ENCODE measurements at places on chromosomes 1 and 21.

GRCh38 chr1:225651872-225652728 lies 823 bp downstream of the ENAH start:
- DNase-seq = peak; percentile 62

GRCh38 chr1:226697151-226697928 lies 41.7 kb downstream of the ITPKB start:
- DNase-seq = peak; percentile 80

DNA sequence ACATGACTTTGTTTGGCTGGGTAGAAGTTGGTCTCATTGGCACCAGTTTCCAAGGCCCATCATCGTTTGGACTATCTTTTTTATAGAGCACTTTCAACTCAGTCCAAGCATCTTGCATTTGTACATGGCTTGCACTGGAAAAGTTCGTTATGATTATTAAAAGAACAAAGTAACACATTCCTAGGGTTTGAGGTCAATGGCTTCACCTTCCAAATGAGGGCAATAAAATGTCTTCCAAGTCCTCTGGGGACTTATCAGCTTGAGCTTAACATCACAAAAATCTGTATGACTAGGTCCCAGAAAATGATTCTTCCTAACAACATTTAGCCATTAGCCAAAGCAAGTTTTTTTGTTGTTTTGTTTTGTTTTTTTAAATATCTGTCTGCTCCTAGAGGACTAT lies 610.8 kb downstream of the LMO4 start:
- no peak for DNase-seq

DNA sequence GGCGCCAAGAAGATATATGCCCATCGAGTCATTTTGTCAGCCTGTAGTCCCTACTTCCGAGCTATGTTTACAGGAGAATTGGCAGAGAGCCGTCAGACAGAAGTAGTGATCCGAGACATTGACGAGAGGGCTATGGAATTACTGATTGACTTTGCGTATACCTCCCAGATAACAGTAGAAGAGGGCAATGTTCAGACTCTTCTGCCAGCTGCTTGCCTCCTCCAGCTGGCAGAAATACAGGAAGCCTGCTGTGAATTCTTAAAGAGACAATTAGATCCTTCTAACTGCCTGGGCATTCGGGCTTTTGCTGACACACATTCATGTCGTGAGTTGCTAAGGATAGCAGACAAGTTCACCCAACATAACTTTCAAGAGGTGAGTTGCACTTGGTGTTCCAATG lies 19.1 kb downstream of the KLHL20 start:
- no peak for DNase-seq

- no peak for DNase-seq
These were observed 45.0 kb downstream of the VAV3 start for GRCh38 chr1:107919953-107920352.

DNA sequence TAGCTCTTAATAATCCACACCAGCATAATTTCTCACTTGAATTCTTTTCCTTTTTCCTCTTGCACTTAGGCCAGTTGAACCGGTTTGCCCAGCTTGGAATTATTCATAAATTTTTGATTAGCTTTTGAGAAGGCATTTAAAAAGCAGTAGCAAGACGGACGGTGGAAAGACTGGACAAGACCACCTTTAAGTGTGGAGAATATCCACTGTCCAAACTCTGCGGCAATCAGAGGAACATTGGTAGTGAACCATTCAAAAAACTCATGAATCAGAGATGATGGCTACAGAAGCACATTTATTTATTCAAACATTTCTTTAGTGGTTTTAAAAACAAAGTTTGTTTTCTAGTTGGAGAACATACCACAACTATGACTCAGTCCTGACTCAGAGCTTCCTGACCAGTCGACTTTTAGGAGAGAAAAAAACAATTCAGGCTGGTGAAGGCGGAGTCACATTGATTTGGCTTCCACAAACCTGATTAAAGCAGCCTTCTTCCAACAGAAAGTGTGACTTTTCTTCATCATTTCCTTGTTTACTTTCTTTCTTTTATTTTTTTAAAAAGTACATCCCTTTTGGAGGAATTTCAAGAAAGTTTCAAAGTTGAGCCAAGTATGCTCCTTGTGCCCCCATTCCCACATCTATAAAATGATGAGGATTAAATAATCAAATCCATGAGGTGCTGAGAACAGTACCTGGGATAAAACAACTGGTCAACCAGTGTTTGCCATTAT lies 128.8 kb downstream of the ADSS2 start:
- peak; percentile 94 for DNase-seq

DNA sequence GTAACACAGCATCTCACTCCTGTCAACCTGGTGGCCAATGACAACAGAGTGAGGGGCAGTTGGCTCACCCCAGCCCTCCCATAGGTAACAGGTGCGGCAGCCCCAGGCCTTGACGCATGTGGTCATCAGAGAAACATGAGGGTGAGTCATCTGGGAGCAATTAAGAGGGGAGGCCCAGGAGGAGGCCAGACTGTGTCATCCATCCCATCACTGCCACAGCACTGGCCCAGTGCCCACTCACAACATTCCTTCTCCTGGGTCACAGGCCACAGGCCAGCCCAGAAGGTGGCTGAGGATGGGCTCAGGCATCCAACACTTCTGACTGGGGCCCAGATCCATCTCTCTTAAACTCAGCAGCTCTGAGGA lies 17.1 kb downstream of the TEX35 start:
- peak; percentile 36 for DNase-seq

GRCh38 chr1:38789498-38790169 lies 69.9 kb downstream of the RRAGC start:
- no peak for DNase-seq

DNA sequence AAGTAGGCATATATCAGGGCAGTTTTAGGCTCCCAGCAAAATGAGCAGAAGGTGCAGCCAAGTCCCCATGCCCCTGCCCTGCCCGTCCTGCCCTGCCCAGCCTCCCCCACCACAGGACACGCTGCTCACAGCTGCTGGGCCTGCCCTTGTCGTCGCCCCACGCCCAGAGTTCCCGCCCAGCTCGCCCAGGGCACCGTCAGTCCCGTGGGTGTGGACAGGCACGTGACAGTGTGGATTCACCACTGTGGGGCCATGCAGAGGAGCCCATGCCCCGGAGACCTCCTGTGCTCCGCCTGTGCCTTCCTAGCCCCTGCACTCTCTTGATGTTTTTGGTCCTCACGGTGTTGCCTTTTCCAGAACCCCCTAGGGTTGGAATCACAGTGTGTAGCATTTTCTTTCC lies 7.0 kb downstream of the FAAP20 start:
- no peak for DNase-seq

DNA sequence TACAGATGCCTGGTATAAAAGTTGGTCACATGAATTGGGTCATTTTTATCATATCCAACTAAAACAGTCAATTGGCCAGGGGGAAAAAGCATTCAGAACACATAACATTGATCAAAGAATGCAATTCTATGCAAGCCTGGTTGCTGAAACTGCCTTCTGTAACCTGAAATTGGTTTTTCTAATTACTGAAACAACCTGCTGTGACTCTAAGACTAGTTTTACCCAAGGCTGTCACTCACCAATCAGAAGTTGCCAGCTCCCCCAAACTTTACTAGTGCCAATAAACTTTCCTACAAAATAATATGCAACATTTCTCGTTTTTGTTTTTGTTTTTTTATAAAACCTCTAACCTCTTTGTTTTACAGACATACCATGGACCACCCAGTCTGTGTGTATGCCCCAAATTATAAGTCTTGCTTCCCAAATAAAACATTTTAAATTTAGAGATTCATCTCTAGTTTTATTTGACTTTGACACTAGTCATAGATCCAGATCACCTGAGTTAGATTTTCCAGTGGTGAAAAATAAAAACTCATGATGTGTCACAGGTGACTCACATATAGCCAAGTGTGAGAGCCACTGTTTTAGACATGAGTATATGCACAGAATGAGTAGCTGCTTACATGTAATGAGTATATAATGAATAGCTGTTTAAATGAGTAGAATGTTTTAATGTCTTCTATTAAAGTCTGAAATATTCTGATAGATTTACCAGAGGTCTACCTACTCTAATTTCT lies 64.2 kb upstream of the CR2 start:
- no peak for DNase-seq

DNA sequence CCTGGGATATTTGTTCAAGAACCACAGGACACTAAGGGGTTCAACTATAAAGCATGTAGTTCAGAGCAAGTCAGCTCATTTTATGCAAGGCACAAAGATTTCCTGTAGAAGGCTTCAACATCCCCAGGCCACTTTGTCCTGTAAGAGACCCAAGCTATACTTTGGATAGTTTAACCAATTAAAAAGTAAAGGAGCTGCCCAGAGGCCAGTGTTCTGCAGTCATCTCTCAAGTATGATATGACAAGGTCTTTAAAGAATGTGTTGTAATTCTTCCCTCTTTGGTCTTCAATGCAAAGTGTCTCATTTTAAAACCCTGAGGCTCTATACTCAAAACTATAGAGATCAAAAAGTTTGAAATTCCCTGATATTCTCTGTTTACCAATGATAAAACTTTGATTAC lies 34.1 kb downstream of the KRTAP20-3 start:
- no peak for DNase-seq

DNA sequence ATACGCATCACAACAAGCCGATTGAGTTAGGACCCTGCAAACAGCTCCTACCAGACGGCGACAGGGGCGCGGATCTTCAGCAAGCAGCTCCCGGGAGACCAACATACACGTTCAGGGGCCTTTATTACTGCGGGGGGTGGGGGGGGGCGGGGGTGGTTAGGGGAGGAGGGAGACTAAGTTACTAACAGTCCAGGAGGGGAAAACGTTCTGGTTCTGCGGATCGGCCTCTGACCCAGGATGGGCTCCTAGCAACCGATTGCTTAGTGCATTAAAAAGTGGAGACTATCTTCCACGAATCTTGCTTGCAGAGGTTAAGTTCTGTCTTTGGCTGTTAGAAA lies 162.0 kb downstream of the RUNX1 start:
- DNase-seq = peak; percentile 48

- no peak for DNase-seq
These were observed 81.1 kb upstream of the SPATA6 start for GRCh38 chr1:48552903-48553606.

GRCh38 chr1:12369258-12369657 lies 139.4 kb downstream of the VPS13D start:
- DNase-seq = no peak

GRCh38 chr1:111706921-111707320 lies 32.3 kb downstream of the INKA2 start:
- peak; percentile 57 for DNase-seq

- DNase-seq = no peak
These were observed 186.4 kb downstream of the HMCN1 start for GRCh38 chr1:185920602-185921001.

GRCh38 chr1:78728359-78728758 lies 78.7 kb downstream of the IFI44 start:
- no peak for DNase-seq

DNA sequence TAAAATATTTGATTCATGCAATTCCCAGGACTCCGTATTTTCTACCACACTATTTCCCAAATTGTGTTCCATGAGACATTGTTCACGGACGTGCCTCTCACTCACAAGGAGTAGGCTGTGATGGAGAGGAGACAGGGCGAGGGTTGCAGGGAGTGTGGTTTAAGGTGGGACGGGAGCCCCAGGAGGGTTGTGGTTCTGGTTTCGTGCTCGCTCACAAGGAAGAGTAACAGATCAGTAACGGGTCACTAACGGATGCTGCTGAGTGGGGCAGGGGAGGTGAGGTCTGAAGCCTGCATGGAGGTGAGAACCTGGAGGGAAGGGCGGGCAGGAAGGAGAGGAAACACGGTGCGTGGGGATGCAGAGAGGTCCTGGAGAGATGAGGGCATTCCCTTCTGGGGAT lies 28.8 kb downstream of the TFF3 start:
- no peak for DNase-seq

GRCh38 chr1:151370211-151370911 lies 2.1 kb downstream of the SELENBP1 start:
- DNase-seq = no peak

GRCh38 chr1:101175886-101176285 lies 60.9 kb upstream of the S1PR1 start:
- peak; percentile 15 for DNase-seq

DNA sequence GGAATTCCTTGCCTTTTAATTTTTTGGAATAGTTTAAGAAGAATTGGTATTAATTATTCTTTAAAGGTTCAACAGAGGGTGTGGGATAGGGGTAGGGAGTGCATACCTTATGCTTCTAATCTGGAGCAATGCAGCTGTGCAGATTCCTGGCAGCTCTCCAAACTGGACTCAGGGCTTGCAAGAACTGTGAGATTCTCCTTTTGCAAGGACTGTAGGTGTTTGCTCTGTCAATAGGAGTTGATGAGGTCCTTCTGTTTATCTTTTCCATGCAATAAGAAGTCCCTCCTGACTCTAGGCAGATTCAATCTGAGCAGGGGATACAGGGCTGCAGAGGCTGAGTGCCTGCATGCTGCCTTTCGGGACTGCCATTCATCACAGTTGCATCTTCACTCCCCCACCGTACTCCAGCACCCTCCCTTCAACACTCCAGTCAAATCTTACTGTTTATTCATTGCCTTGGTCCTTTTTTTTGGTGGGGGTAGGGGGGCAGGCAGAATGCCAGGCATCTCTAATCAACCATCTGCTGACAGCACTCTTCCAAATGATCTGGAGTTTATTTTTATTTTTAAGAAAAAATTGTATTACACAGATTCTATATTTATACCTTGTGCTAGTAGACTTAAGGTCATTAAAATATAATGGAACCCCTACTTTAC lies 122.3 kb downstream of the DISC1 start:
- DNase-seq = peak; percentile 10

DNA sequence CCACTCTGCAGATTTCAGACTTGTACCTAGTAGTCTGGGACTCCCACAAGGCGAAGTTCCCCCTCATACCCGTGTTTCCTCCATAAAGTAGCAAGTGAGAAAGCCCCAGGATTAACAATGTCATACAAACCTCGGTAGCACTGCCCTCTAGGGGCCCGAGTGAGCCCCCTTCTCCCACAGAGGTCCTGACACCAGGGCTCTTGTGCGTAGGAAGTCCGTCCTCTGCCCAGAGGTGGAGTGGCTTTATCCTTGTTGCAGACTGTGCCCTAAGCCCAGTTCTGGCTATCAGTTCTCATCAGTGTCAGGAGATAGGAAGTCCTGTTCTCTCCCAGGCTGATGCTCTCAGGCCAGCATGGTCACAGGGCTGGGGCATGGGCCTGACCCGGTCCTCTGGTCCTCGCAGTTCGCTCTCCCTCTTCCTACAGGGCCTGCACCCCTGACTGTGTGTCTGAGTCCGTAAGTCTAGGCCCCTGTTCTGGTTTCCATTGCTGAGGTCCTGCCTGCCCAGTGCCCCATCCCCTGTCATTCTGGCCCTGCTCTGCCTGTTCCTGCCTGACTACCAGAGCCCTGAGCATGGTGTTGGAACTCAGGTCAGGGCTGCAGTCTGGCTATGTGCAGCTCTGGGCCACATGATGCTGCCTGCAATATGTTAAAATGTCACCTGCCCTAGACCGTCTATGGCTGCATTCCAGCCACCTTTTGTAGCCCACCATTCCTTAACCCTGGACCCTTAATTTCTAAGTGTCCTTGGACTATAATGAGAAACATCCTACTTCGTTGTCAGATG lies 285.6 kb downstream of the ASTN1 start:
- no peak for DNase-seq

DNA sequence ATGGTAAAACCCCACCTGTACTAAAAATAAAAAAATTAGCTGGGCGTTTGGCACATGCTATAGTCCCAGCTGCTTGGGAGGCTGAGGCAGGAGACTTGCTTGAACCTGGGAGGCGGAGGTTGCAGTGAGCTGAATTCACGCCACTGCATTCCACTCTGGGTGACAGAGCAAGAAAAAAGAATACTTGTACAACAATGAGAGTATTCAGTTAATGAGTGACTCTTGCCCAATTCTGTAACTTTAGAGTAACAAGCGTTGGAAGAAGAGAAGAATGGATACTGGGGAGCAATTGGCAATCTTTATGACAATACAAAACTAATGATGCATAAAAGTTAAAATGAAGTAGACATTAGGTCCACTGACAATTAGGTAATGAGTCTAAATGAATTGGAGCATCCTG lies 10.5 kb downstream of the ANXA9 start:
- no peak for DNase-seq

Measured in adipocyte (in vitro differentiated cells).